ENCODE measurements at places on chromosomes 7 and 10.

DNA sequence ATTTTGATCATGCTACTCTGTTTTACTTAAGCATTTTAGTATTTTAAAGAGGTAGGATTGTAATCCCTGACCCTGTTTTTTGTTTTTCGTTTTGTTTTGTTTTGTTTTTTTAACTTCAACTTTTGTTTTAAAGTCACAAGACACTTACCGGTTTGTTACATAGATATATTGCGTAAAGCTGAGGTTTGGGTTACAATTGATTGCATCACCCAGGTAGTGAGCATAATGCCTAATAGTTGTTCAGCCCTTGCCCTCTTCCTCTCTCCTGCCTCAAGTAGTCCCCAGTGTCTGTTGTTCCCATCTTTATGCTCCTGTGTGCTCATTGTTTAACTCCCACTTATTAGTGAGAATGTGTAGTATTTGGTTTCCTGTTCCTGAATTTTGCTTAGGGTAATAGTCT, 93.1 kb upstream of the TEX47 start:
- no peak for DNase-seq

GRCh38 chr10:13219685-13220670, 14.2 kb downstream of the UCMA start:
- DNase-seq = no peak

DNA sequence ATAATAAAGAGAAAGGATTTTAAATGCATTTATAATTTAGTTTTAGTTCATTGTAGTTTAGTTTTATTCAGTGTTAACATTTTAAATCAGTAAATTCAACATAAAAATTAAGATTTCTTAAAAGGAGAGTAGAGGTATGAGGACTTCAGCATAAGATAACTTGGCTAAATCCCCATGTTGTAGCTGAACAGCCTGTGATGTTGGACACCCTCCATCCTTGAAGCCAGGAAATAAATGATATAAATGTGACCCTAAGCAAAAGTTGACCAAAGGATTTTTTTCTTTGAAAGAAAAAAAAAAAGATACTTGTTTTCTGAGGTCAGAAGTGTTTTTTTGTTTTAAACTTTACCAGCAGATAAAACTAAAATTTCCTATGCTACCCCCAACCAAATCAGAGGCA, 48.7 kb downstream of the GNAI1 start:
- DNase-seq = no peak

GRCh38 chr10:44020322-44021111, 364.4 kb downstream of the CXCL12 start:
- no peak for DNase-seq

GRCh38 chr7:68411742-68412141, 1186.5 kb upstream of the AUTS2 start:
- no peak for DNase-seq

DNA sequence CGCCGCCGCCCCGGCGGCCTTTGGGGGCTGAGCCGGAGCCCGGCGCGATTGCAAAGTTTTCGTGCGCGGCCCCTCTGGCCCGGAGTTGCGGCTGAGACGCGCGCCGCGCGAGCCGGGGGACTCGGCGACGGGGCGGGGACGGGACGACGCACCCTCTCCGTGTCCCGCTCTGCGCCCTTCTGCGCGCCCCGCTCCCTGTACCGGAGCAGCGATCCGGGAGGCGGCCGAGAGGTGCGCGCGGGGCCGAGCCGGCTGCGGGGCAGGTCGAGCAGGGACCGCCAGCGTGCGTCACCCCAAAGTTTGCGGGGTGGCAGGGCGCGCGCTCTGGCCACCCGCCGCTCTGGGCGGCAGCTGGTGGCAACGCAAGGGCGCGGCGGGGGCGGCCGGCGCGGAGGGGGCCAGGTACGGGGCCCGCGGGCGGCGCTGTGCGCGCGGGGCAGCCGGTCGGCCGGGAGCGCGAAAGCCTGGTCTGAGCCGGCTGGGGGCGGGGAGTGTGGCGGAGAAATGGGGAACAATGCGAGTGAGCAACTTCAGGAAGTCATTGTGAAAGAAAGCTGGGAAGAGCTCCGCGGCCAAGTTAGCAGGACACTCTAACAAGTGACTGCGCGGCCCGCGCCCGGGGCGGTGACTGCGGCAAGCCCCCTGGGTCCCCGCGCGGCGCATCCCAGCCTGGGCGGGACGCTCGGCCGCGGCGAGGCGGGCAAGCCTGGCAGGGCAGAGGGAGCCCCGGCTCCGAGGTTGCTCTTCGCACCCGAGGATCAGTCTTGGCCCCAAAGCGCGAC, at the start of gene IKZF1:
Gene IKZF1, plus strand, starts transcription at position 588 of the 782 bp plus-strand sequence. CDS start 14,346 bp downstream, outside the sequence.
- peak; percentile 59 for DNase-seq

GRCh38 chr7:140242057-140243031, 65.6 kb upstream of the KDM7A start:
- no peak for DNase-seq

DNA sequence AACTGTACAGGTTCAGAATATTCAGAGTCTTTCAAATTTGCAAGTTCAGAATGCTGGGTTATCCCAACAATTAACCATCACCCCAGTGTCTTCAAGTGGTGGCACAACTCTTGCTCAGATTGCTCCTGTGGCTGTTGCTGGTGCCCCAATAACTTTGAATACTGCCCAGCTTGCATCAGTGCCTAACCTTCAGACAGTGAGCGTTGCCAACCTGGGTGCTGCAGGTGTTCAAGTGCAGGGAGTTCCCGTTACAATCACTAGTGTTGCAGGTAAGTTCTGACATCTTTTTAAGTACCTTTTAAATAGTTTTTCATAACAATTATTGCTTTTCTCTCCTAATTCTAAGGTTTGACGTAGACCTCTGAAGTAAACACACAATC, 2.7 kb downstream of the SP4 start:
- no peak for DNase-seq

GRCh38 chr10:70738006-70738760, 47.0 kb downstream of the TBATA start:
- DNase-seq = no peak

GRCh38 chr10:6049031-6049400, 13.2 kb downstream of the IL2RA start:
- no peak for DNase-seq
